ENCODE measurements at places on chromosomes 12 and 14.

DNA sequence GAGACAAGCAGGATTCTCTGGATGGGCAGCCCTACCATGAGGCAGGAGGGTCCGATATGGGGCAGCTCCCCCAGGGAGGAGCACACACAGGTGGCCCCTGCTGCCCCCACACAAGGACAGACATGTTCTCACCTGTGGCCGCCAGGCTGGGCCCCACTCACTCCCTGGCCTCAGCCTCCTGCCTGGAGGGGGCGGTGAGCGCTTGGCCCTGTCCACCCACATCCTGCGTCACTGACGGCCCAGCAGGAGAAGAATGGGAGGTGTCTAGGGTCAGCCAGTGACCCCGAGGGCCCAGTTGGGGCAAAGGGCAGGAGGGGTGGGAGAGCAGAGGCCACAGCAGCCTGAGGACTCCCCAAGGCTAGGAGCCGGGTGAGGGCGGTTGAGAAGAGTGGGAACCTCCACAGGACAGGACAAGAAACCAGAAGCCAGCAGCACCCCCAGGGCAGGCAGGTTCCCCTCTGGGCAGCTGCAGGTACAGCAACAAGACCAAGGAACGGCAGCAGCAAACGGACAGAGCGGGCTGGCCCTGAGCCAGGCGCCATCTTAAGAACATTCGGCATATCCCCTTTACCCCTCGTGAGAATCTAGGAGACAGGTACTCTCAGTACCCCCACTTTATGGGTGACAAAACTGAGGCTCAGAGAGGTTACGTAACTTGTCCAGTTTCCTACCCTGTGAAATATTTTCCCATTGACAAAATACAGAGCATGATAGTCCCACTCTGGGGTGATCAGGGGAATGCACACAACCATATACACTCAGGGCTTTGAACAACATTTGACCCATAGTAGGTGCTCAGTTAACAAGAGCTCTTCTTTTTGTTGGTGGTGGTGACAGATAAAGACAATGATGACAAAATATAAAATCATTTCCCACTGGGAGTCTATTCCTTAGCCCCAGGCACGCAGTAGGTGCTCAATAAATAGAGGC, 74.3 kb downstream of the NCOR2 start:
- DNase-seq, result no peak

- no peak for DNase-seq
Measured at GRCh38 chr14:53888535-53889386, 67.9 kb downstream of the BMP4 start.

GRCh38 chr12:26157001-26157400, 32.2 kb upstream of the BHLHE41 start:
- DNase-seq, result no peak

GRCh38 chr14:101467181-101467926, 93.9 kb upstream of the DIO3 start:
- no peak for DNase-seq

DNA sequence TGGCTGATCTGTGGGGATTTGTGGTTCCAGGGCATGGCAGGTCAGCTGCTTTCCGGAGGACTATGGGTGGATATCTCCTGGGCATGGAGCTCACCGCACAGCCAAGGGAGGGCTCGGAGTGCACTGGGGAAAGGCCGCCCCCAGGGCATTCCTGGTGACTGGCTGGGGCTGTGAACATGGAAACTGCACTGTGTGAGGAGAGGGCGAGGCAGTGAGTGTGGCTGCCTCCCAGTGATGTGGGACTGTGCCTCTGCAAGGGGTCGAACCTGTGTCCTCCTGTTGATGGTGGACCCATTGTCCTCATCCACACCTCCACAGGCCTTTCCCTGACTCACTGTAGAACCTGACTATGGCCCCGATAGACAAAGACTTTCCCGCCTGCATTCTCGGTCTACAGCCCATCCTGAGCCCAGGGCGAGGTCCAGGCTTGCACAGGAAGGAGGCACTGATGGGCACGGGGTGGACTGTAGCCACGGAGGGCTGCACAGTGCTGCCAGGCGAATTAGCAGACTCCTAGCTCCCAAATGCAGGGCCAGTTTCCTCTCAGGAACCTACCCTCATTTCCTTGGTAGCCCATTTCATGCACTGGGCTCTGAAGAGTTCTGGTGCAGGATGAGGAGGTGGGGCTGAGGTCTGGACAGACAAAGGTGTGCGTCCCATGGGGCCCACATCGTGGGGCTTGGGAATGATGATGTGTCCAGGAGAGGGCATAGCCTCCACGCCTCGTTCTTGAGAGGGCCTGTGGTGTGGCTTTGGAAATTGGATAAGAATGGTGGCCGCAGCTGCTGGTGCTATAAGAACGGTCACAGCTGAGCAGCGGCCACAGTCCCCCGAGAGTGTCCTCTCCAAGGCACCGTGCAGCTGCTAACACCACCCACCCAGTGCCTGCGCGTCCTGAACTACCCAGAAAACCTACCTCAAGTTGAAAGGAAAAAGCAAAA, 415.1 kb downstream of the TMEM121 start:
- DNase-seq, result no peak

GRCh38 chr12:114371733-114372132, 34.2 kb downstream of the TBX5 start:
- DNase-seq, result no peak

- no peak for DNase-seq
Measured at GRCh38 chr12:5899675-5900074, 45.4 kb downstream of the ANO2 start.

Measured in stimulated activated CD8-positive, alpha-beta memory T cell treated with anti-CD3 and anti-CD28 coated beads, Interleukin-7, amount 100 ng/mL, for 1 hour (primary cell).